ENCODE measurements at places on chromosomes 5 and 9.
A peak's percentile ranks its signal among the peaks of the same experiment; 100 is the strongest.

- peak; percentile 67 for DNase-seq
Measured at GRCh38 chr9:78035383-78035993, 3.9 kb upstream of the GNAQ start.

GRCh38 chr5:111197523-111197922 is 26.7 kb upstream of the CAMK4 start:
- peak; percentile 4 for DNase-seq

- no peak for DNase-seq
Measured at GRCh38 chr5:167414611-167415010, 876.8 kb upstream of the WWC1 start.

DNA sequence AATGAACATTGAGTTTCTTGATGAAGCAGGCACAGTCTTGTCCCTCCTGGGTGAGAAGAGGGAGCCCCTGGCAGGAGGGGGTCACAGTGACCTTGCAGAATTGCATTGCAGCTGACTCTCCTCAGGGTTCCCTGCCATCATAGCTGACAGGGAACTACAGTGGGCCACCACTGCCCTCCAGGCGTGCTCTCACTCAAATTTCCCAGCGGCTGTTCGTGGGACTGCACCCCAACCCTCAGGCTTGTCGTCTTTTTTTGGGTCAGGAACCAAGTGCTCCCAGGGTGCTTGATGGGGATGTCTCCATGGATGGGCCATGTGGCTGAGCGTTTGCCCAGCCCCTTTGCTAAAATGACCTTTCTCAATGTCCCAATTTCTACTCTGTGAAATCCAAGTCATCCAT is 215.8 kb downstream of the MELK start:
- DNase-seq = no peak

DNA sequence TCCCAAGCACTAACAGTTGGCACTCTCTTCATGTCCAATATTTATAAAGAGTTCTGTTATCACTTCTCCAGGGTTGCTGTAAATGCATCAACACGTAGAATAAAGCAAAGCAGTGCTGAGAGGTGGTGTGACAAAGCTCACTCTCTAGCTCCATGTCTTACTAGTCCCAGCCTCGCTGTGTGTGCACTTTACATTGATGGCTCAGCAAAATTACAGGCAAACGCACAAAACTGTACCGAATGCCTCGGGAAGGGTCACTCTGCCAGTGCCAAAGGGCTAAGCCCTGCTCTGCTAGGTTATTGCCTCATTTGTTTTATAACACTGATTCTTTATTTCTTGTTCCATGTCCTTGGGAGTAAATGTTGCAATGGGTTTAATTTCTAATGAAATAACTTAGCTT is 1005.9 kb upstream of the WWC1 start:
- no peak for DNase-seq

DNA sequence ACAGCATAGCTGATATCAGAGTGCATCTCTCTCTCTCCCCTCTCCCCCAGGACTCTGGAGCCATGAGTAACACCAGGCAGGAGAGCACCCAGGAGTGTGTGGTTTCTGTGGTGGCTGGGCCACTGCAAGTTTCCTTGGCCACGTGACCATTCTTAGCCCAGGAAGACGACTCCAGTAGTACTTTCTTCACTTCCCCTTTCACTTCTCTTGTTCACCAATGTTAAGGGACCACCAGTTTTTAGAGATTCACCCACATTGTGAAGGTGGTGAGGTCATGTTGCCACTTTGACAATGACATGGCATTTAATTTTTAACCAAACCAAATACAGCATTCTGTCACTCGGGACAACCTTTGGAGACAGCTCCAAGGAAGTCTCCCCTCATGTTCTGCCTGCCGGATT is 17.9 kb upstream of the DAPK1 start:
- no peak for DNase-seq

DNA sequence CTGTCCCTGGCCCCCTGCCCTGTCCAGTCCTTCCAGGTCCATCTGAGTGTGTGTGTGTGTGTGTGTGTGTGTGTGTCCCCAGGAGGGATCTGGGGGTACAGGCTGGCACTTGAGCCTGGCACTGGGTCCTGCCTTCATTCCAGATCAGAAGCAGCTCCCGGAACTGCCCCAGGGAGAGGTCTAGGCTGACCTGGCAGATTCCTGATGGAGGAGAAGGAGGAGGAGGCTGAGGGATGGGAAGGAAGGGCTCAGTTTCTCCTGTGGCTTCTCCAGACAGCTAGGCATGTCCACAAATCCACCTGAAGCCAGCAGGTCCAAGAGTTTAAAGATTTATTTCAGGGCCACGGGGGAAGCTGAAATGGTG is 328 bp downstream of the NDST1 start:
- no peak for DNase-seq

GRCh38 chr9:116084497-116084896 is 69.1 kb upstream of the PAPPA start:
- no peak for DNase-seq

- DNase-seq = no peak
Measured at GRCh38 chr5:17277907-17278306, 60.5 kb downstream of the BASP1 start.

- DNase-seq = peak; percentile 92
Measured at GRCh38 chr9:23821375-23822181, 4.5 kb downstream of the ELAVL2 start.

- no peak for DNase-seq
Measured at GRCh38 chr9:129685220-129685932, 19.9 kb downstream of the PRRX2 start.

GRCh38 chr5:168477060-168477459 is 9.2 kb upstream of the RARS1 start:
- DNase-seq = no peak

DNA sequence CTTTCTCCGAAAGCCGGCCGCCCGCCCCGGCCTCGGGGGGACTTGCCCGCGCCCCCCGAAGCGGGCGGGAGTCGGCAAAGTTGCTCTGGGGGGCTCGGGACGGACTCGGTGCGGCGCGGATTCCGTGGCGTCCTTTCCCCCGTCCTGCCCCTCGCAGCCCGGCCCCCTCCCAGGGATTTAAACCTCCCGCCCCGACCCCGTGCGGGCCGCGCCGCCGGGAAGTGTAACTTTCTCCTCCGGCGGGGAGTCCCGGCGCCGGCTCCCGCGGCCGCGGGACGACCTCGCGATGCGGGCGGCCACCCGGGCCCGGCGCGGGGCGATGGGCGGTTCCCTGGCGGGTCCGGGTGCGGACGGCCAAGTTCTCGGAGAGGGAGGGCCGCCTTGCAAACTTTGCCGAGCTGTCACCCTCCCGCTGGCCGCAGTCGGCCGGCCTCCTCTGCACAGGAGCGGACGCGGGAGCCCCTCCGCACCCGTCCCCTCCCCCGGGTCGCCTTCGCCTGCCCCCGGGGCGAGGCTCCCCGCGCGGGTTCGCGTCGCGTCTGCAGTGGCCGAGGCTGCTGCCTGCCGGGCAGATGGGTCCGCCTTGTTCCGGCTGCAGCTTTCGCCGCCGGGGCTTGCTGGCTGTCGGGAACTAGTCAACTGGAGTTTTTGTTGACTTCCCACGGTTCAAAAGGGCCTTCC is 732 bp downstream of the PBX3 start:
- DNase-seq = no peak

- DNase-seq = no peak
Measured at GRCh38 chr9:5354184-5354583, 14.5 kb upstream of the RLN1 start.

DNA sequence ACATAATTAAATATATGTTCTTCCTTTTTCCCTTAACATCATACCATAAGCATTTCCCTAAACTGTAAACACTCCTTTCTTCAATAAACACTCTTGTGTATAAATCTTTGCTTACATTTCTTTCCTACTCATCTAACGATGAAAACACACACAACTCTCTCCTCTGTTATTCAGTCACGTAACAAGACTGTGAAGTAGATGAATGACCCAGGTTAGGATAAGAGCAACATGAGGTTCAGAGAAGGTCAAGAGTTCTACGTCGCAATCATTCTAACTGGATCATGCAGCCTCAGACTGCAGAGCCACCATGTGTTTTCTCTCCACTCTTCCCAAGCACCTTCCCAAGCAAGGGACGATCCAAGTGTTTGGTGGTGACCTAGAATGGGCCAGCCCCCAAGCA is 70.5 kb upstream of the SPTLC1 start:
- no peak for DNase-seq

GRCh38 chr5:142722896-142723295 is 37.0 kb upstream of the FGF1 start:
- no peak for DNase-seq

- DNase-seq = no peak
Measured at GRCh38 chr9:38229104-38229500, 160.1 kb upstream of the SHB start.

- no peak for DNase-seq
Measured at GRCh38 chr5:139646912-139647505, 1.1 kb upstream of the CXXC5 start.

GRCh38 chr5:78331523-78332080 is 28.8 kb upstream of the SCAMP1 start:
- no peak for DNase-seq

GRCh38 chr9:137180491-137180890 is 7.9 kb downstream of the ANAPC2 start:
- DNase-seq = no peak

DNA sequence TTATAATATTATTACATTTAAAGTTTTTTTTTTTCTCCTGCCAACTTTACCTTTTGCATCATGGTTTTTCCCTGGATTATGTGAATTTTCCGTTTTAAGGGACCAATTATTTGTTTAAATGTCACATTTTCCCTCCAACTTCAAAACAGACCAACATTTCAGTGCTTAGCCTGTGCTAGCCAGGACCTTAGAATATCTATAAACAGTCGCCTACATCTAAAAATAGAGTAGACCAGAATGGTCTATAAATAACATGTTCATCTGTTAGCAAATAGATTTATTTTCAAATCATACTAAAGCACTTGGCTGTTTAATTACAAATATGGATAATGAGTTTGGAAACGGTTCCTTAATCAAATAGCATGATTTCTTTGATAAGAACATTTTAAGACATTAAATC is 192.0 kb downstream of the FBN2 start:
- no peak for DNase-seq

DNA sequence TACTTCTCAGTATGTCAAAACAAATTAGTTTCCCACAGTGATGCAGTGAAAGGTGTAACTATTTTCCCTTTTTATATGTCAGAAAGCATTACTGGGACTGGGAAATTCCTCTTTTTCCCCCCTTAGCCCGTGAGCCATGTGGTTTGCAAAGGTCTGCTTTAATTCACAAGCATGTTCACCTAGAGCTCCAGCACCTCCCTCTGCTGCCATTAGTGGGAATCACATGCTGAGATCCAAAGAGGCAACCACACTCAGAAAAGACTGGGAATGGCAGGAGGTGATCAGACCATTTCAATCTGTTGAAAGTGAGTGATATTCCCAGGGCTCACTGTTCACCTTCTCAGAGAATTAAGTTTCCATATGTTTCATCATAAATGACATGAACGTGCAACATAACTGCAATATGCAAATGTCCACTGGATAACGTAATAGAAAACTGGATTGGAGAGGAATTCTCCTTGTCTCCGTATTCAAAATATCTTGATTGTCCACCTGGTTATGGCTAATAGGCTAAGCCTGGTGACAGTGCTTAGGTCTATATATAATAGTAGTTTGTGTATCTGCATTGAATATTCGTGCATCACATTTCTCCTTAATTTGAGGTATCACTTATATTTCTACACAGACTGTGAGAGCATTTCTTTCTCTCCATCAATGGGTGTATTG is 703.5 kb upstream of the WWC1 start:
- no peak for DNase-seq

DNA sequence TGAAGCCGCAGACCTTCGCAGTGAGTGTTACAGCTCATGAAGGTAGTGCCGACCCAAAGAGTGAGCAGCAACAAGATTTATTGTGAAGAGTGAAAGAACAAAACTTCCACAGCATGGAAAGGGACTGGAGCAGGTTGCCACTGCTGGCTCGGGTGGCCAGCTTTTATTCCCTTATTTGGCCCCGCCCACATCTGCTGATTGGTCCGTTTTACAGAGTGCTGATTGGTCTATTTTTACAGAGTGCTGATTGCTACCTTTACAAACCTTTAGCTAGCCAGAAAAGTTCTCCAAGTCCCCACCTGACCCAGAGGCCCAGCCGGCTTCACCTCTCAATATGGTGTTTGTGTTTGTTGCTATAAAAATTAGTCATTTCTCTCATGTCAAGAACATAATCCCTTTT is 49.7 kb downstream of the RECK start:
- no peak for DNase-seq

GRCh38 chr9:91954841-91955471 is 4.9 kb upstream of the ROR2 start:
- DNase-seq = no peak

DNA sequence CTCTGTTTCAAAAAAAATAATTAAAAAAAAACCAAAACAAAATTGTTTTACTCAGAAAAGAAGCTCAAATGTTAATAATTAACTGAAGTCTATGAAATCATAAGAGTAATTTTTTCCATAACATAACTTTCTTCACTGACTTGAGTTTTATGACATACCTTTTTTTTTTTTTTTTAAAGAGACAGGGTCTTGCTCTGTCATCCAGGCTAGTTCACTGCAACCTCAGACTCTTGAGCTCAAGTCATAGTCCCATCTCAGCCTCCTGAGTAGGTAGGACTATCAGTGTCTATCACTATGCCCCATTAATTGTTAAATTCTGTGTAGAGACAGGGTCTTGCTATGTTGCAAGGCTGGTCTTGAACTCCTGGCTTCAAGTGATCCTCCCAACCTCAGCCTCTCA is 21.9 kb downstream of the SAR1B start:
- no peak for DNase-seq

DNA sequence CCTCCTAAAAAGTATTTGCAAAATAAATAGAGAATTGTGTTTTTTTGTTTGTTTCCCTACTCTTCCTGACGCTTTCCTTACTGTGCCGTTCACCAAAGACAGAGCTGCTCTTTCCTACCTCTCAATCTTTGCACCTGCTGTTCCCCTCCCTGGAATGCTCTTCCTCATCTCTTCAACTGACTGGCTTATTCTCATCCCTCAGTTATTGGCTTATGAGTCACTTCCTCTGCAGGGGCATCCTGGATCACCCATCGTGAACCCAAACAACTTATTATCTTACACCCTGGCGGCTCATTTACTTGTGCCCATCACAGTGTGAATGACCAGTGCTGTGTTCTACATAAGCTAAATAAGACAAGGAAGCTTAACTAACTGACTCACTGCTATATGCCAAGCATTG is 36.1 kb upstream of the CCNG1 start:
- no peak for DNase-seq

GRCh38 chr9:134566936-134567335 is 74.7 kb upstream of the COL5A1 start:
- DNase-seq = no peak

GRCh38 chr5:113447498-113448050 is 12.8 kb upstream of the TSSK1B start:
- DNase-seq = peak; percentile 68

- DNase-seq = peak; percentile 19
Measured at GRCh38 chr5:37501152-37501551, 122.0 kb downstream of the WDR70 start.

DNA sequence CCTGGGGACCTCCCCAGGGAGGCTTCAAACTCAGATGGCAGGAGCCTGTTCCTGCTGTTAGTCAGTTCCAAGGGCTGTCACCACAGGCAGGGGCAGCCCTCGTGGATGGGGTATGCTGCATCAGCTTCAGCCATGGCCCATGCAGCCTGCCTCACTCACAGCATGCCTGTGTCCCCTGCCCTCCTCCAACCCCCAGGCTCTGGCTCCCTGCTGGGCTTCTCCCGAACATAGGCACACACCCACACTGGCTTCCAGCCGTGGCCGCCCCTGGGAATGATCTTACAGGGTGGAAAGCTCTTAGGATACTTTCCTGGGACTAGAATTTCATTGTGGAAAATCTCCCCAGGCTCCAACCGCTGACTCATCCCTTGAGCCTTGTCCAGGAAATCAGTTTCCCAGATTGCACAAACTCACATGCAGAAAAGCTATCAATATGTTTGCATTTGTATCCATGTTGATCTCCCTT is 163.8 kb downstream of the SEC61B start:
- no peak for DNase-seq

Measured in NCI-H446 (cell line).